ENCODE measurements at places on chromosomes 5 and 9.

DNA sequence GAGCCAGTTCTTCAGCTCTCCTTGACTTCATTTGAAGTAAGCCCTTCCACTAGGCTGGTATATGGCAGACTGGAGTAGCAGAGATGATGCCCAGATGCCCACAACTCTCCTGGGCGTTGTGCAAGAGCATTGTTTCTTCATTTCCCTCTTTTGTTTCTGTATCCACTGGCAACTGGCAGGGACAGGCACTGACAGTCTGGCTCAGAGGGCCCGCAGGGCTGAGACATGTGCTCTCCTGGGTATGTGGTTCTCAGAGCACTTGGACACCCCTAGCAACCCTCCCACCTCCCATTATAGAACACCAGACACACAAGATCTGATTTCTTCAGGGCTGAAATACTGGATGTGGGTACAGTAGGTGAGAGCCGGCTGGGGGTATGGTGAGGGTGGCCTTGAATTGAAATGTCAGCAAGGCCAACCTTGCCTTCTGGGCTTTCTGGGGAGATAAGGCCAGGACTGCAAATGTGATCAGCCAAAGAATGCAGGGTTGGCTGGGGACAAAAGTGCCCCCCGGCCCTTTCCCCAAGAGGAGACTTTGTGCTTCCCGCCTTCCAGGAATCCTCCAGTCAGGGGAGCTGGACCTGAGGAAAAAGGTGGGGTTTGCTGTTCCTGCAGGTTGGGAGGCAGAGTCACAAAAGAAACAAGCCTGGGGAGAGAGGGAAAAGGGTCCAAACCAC is 28.6 kb upstream of the CTNNA1 start:
- no peak for DNase-seq

DNA sequence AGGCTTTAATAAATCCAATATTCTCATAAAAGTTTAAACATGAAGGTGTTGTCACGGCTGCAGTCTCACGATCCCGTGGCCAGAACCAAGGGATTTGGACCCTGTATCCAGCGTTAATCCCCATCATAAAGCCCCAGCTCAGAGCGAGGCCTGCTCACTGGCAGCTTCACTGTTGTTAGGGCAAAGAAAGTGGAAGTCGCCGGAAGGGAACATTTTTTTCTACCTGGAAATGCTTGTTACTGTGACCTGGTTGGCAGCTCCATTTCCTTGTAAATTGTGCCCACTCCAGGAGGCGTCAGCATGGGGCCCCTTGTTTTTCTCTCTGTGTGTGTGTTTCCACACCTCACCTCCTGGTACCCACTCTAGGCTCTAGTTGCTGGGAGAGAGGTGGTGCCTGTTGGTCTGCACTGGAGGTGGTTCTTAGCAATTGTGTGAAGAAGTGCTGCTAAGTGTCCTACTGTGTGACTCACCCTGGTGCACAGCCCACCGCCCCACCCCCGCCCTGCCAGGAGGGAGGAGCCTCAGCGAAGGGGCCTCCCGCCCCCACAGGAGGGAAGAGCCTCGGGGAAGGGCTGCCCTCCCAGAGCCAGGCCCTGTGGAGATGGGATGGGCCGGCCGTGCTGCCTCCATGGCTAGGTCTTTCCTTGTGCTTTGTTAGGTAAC is 105.1 kb downstream of the EHMT1 start:
- no peak for DNase-seq

DNA sequence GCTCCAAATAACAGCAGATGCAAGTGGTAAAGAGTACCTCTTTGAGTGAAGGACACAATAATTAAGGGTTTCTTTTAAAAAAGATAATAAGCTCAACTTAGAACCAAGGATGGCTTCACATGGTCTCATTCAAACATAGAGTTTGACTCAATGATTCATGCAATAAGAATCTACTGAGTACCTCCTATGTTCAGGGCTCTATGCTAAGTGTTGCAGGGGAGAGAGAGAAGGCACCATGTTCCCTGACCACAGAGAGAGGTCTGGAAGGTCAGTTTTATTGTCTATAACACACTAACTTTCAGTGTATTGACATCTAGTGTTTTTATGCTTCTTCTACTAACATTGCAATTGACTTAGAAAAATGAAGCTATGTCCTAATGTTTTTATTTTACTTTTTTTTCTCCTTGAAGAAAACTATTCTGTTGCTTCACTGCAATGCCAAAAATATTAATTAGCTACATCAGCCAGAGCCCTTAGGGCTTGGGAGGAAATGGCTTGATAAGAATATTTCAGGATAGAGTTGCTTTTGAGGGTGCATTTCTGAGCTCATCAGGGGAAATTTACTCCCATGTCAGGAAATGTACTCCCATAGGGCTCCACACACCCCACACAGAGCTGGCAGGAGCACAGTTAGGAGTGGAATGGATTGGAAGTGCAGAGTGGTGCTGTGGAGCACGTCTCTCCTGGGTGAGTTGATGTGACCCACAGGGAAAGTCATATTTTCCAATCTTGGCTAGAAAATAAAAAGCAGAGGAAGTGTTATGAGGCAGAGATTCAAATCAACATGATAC is 106.6 kb downstream of the PDE8B start:
- DNase-seq = no peak

DNA sequence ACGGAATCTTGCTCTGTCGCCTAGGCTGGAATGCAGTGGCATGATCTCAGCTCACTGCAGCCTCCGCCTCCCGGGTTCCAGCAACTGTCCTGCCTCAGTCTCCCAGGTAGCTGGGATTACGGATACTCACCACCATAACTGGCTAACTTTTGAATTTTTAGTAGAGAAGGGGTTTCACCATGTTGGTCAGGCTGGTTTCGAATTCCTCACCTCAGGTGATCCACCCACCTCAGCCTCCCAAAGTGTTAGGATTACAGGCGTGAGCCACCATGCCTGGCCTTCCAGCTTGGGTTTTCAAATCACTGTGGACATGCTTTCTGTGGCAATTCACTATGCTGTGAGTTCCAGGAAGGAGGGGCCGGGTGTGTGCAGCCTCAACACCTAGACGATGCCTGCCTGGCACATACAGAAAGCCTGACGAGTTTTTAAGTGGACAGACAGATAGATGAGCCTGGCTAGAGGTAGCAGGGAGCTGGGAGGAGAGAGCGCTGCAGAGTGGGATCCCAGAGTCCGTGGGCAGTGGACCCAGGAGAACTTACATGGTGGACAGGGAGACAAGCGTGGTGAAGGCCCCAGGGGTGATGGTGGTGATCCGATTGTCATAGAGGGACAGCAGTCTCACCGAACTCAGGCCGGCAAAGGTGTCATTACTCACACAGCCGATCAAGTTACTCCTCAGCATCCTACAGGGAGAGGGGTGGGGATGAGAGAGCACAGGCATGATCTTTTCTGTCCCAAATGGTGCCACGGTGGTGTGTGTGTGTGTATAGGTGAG is 173.4 kb upstream of the PANK3 start:
- no peak for DNase-seq

DNA sequence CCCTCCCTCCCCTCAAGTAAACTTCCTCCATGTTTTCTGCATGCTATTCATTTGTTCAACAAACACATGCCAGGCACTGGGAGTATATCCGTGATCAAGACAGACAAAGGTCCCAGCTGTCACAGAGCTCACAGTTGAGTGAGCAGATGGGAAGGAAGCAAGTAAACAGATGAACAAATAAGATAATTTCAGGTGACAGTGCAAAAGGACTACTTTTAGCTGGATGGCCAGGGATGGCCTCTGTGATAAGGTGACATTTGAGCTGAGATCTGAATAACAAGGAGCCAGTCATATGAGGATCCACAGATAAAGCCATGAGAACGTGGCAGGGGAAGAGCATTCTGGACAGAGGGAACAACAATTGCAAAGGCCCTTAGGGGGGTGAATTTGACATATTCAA is 121.7 kb upstream of the RAD23B start:
- no peak for DNase-seq

- no peak for DNase-seq
Measured at GRCh38 chr5:2353211-2353610, 398.3 kb downstream of the IRX2 start.

DNA sequence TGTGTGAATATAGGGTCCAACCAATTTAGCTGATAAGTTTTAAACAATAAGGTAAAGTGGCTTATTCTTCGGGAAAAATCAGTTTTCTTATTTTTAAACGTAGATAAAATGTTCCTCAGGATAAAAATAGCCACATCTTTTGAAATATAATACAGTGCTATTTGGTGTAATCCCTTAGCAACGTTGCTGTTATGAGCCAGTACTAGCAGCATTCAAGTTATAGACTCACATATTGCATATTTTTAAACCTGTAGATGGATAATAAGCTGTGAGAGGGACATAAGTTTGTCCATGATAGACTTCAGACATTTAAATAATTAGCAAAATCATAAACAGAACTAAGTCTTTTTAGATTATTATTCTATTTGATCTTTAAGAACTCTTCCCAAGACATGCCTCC is 6.3 kb downstream of the PDE4D start:
- DNase-seq = no peak

Measured in T-helper 2 cell (primary cell).